ENCODE measurements at places on chromosomes 3 and 15. TPM values are rescaled to one million over a fixed set of nuclear protein-coding genes. Genes with fewer than 3 reads are reported as not detected.
A peak's percentile ranks its signal among the peaks of the same experiment; 100 is the strongest.

- no peak for DNase-seq
These were observed 143.2 kb upstream of the PRICKLE2 start for GRCh38 chr3:64368257-64369020.

GRCh38 chr15:38796589-38796988, 232.0 kb upstream of the RASGRP1 start:
- DNase-seq, result no peak

- no peak for DNase-seq
These were observed 24.8 kb downstream of the AKAP13 start for GRCh38 chr15:85404918-85405866.

The FSTL1 gene
- total RNA-seq, result 34.4 TPM

DNA sequence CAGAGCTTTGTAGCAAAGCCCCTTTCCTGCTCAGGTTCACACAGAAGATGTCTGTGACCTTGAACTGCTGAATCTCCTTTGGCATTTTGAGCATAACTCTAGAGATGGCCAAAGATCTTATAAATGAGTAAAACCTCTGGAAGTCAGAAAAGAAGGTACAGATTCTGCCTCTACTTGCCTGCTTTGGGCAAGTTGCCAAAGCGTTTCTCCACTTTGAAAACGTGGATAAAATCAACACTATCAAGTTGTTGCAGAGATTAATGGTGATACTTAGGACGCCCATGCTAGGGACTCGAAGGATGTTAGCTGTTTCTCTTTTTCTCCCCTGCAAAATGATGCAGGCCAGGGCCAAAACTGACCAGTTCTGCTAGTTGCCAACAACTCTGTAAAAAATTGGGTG, 68.0 kb upstream of the CMTM7 start:
- no peak for DNase-seq

The TRAT1 gene
- total RNA-seq, result 1.3 TPM

The CHAC1 gene
- total RNA-seq, result 1.8 TPM

The TRIM42 gene
- total RNA-seq, result not detected

The CIB2 gene
- total RNA-seq, result 19.7 TPM

GRCh38 chr3:124467980-124468902, 262.0 kb upstream of the UMPS start:
- peak; percentile 47 for DNase-seq

- no peak for DNase-seq
These were observed 7.3 kb upstream of the MPI start for GRCh38 chr15:74882528-74882927.

The ACAD9 gene
- total RNA-seq, result 33.0 TPM

Measured in left colon (tissue), 2 donors.